ENCODE measurements at places on chromosomes 5 and 9. TPM values are rescaled to one million over a fixed set of nuclear protein-coding genes. Genes with fewer than 3 reads are reported as not detected.

SHROOM1 gene
- total RNA-seq = 5.6 TPM

ANKRA2 gene
- total RNA-seq = 41.5 TPM

KCNMB1 gene
- not detected for total RNA-seq

ZNF366 gene
- not detected for total RNA-seq

CNTNAP3 gene
- 3.8 TPM for total RNA-seq

ENTREP1 gene
- total RNA-seq = 1.7 TPM

Measured in A172 (cell line).